ENCODE measurements at places on chromosomes 2 and 18.

GRCh38 chr2:70440621-70441020 is 113.0 kb downstream of the TGFA start:
- DNase-seq, result no peak

DNA sequence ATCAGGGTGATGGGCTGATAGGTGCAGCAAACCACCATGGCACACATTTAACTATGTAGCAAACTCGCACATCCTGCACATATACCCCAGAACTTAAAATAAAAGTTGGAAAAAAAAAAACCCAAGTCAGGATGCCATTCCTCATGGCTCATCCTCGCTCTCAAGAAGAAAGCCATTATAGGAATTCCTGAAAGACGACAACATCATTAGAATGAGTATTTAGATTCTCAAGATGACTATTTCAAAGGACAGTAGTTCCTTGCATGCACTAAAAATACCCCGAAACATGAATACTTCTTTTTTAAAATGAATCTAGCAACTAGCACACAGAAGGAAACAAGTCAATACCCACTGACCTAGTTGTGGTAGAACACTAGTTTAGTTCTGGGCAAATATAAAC is 285.8 kb upstream of the REV1 start:
- DNase-seq, result no peak

DNA sequence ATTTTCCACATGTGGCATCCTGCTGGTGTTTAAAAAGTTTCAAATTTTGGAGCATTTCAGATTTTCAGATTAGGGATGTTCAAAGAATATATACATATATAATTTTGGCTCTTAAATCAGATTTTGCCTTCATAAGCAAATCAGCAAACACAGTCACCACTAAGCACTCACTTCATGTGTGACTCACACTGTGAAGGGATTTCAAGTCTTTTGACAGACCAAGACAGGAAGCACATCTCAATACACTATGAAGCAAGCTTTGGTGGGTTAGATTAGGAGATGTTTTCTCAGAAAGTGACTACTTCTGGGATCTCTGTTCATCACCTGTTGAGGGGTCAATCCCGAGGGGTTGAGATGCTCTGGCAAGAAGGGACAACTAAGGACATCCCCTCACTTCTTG is 227.8 kb upstream of the RBBP8 start:
- DNase-seq, result no peak

DNA sequence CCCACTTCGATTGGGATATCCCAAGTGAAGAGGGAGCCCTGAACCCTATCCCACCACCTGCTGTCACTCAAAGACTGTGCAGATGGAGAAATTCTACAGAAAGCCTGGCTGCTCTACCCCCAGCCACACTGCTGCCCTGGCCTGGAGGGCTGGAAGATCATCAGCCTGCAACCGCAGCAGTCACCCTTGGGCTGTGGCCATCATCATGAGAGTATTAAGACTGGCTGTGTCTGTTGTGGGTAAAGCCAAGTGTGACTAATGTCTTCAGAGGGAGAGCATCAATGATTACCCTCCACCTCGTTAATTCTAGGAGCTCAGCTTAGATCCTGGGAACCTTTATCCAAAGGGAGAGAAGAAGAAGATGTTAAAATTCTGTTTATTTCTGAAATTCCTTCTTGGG is 221.5 kb downstream of the TFCP2L1 start:
- DNase-seq, result no peak

- no peak for DNase-seq
Observed at GRCh38 chr2:124913868-124914267, 888.8 kb downstream of the CNTNAP5 start.

DNA sequence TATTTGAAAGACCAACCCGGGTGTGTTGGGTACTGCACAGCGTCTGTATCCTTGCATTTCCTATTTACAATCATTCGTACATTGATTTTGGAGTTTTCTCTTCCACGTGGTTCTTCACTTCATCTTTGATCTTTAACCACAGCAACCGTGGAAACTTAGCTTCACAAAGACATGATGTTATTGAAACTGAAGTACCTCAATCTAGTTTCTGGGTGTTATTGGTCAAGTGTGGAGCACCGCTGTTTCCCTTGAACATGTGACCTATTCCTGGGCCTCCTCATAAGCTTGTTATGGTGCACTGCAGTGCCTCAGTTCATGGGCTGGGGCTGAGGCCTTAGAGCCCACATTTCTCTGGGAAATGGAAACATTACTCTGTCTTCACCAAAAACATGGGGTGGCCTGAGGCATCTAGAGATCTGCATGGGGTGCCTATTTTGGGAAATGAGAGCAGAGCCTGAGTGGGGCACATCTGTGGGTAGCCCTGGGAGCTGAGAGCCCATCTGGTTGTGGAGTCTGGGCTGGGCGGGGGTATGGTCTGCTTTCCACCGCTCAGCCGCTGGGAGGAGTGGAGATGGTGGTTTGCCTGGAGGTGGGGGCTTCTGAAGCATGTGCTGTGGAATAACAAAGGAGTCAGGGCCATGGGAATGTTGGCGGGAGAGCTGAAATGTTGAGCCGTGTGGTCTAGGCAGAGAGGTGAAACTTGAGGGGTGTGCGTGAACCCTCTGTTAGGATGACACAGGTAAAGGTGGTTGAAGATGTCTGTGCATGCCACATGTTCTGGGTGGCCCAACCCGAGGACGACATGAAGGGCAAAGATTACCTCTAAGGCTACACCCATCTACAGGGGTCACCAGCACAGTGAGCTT is 37.4 kb downstream of the ZNF236 start:
- DNase-seq, result no peak

DNA sequence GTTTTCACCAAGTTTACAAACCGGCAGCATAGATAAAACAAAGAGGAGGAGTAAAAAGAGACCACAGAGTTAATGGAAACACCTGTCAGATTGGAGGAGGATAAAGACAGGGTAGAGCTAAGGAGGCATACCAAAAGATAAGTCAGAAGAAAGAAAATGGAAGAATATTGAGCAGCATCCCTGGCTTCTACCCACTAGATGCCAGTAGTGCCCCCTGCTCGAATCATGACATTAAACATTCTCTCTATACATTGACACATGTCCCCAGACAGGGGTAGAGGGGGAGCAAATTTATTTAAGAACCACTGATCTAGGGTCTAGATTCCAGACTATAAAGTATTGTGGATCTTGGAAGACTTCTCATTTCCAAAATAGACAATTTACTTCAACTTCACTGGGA is 159.8 kb upstream of the ETAA1 start:
- DNase-seq, result no peak

DNA sequence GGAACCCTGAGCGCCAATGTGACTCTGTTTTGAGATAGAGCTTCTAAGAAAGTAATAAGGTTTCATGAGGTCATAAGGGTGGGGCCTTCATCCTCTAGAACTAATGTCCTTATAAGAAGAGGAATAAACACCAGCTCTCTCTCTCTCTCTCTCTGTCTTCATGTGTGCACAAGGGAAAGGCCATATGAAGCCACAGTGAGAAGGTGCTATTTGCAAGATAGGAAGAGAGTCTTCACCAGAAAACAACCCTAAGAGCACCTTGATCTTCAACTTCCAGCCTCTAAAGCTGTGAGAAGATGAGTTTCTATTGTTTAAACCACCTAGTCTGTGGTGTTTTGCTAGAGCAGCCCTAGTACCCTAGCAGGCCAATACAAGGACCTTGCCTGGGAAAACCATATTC is 55.8 kb downstream of the DOCK10 start:
- DNase-seq, result no peak

GRCh38 chr2:108184419-108184818 is 55.3 kb upstream of the SULT1C3 start:
- DNase-seq, result no peak

GRCh38 chr18:60319129-60319528 is 53.4 kb downstream of the MC4R start:
- no peak for DNase-seq

GRCh38 chr2:113309655-113310387 is 31.1 kb upstream of the PAX8 start:
- no peak for DNase-seq

DNA sequence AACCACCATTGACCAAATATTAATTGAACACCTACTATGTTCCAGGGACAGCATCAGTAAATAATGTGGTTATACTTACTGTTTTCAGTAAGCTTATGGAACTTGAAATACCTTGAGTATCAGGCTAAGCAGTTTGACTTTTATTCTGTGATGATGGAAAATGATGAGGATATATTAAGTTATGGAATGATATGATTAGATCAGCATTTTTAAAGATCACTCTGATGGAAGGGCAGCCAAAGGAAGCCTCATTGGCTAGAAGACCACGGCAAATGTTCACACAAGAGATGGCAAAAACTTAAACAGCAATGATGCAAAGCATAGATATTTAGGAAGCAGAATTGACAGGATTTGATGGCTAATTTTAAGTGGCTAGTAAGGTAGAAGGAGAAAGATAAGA is 266.9 kb upstream of the DPP10 start:
- no peak for DNase-seq

GRCh38 chr2:179336782-179337534 is 72.3 kb upstream of the SESTD1 start:
- DNase-seq, result no peak

DNA sequence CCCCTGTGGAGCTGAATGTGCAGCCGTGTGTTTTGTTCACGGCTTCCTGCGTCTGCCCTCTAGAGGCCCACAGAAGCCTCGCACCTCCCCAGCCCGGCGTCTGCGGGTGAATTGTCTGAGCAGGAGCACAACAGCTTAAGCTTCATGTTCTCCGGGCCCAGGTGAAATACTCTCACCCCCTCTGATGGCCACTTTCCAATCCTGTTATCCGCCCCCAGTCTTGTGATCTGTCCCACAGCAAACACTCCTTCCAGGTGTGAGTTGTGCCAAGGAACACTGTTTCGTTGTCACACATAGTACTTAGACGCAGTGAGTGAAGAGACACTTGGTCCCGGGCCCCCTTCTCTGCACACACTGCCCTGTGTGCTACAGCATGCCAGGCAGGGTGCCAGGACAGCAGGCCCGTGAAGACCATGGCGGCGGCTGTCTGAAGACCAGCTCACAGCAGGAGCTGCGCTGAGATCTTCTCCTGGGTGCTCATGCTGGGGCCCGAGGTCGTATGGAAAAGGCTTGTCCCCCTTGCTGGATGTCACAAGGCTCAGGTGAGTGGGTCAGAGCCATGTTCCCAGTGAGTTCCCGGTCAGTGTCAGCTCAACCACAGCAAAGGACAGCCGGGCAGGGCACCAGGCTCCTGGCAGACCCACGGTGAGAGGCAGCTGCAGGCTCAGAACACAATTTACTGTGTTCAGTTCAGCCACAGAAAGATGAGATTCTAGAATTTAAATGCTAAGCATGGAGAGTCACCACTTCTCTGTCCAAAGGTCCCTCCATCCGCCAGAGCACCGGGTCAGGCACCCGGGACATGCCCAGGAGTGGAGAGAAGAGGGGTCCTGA is 6.8 kb upstream of the PXDN start:
- DNase-seq, result peak; percentile 40

DNA sequence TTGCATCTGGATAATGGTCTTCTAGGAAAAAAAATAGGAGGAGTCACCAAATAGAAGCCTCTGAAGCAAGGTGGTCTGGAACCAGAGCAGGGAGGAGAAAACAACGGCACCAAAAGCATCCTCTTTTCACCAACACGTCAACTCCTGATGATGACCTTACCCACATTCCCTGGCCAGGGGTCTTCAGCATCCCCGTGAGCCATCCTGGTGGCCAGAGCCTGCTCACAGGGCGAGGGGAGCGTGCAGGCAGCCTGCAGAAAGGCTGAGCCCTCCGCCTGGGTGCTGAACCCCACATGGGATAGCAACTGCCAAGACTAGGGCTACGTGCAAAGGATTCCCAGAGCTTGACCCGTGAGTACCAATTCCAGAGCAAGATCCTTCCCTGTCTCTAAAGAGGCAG is 191.0 kb downstream of the NDUFA10 start:
- DNase-seq, result no peak

- no peak for DNase-seq
Observed at GRCh38 chr2:23414871-23415270, 29.9 kb downstream of the KLHL29 start.

DNA sequence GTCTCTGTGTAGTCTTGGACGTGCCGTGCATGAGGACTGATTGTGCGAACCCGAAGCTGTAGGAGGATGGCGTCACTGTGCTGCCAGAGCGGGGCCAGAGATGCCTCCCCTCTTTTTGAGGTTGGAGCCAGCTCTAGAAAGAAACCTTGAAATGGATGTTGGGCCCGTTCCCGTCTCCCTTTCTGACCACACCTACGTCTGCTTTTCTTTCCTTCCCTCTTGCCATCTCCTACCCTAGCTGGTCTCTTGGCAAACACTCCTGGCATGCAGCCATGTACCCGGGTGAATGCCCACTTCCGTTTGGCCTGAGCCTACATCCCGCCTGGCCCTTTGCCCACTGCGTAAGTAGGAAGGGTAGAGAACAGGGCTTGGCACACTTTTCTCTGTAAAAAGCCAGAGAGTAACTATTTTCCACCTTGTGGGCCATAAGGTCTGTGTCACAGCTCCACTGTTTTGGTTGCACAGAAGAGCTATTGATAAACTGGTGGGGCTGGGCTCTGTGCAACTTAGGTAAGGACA is 37.4 kb downstream of the SH3BP4 start:
- no peak for DNase-seq

DNA sequence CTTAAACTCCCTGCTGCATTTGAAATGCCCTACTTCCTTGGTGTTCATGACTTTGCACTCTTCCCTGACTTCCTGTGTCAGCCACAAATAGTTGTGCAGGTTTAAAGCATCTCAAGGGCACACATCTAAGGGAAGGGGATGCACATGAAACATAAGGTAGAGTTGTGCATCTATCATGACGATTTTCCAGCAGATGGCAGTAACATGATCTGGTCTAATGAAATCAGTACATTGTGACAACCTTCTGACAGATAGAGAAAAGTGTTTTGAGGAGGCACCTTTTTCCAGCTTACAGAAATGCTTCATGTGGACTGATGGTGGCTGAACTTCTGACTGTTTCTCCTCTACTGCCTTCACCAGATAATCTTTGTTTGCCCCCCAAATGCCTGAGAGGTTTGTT is 238.9 kb downstream of the XIRP2 start:
- DNase-seq, result no peak

DNA sequence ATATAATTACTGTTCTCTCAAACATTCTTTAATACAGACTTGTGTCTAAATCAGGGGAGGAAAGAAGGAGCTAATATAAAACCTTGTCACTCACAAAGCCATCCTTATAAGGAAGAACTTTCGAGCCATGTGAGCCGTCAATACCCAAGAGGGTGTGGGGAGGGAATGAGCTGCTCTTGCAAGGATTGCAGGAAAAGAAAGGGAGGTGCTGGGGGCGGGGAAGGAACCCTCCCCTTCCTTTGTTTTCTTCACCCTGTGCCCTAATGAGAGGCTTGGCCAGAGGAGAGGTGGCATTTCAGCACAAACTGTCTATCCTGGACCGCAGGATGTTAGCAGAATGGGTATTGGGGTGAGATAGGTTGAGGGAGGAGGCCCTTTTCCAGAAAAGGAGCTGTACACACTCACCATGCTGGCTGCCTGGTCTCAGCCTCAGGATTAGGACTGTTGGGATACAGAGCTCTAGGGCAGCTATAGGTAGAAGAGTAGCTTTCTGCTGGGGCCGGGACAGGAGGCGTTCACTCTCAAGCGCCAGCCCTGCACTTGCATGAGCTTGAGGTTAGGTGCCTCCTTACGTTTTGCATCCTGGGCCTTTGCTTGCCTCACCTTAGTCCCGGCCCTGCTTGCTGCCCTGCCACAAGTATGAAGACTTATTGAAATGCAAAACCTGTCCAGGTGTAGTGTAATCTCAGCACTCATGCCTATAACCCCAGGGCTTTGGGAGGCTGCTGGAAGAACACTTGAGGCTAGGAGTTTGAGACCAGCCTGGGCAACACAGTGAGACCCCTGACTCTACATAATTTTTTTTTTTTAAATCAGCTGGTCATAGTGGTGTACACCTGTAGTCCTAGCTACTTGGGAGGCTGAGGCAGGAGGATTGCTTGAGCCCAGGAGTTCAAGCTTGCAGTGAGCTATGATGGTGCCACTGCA is 190.5 kb downstream of the LOXHD1 start:
- DNase-seq, result no peak

GRCh38 chr2:29431485-29431884 is 316.3 kb downstream of the CLIP4 start:
- DNase-seq, result no peak

Measured in germinal center (tissue), 1 donor.